NCI-H1694 treated with DMSO at 0.1 percent for 48 hours (cell line): ENCODE measurements at places on chromosomes 1 and 21.

GRCh38 chr1:115705085-115705951 is 63.2 kb downstream of the CASQ2 start:
- DNase-seq, result no peak

GRCh38 chr1:2266301-2266975 is 38.3 kb downstream of the SKI start:
- DNase-seq, result no peak

DNA sequence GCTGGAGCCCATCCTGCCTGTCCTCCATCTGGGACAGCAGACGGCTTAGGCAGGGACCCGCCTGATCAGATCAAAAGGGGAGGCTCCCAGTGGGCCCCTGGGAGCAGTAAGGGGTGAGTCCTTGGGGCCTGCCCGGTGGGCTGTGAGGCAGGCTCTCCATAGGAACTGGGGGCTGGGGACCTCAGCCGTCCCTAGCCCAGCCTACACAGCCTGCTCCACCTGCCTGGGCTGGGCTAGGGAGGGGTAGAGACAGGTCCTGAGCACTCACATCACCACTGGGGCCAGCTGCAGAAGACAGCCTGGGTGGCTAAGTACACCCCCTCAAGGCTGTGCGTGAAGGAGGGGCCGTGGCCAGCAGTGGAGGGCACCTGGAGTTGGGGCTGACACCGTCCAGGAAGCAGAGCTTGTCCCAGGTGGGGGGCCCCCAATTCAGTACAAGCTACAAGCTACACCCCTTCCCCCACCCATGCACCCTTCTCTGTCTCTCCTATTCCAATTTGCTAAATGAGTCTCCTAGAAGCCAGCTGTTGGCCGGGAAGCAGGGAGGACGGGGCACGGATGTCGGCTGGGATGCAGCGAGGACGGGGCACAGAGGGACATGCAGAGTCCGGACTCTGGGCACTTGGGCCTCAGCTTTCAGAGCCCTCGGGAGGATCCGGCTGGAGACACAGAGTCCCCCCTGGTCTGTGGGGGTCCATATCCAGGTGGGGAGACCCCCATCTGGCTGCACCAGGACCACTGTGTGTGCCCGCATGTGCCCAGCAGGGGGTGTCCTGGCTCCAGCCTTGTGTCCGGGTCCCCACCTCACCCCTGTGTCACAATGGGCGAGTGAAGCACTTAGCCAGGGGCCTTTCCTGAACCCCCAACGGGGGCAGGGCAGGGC is 1.7 kb downstream of the ISG15 start:
- no peak for DNase-seq

DNA sequence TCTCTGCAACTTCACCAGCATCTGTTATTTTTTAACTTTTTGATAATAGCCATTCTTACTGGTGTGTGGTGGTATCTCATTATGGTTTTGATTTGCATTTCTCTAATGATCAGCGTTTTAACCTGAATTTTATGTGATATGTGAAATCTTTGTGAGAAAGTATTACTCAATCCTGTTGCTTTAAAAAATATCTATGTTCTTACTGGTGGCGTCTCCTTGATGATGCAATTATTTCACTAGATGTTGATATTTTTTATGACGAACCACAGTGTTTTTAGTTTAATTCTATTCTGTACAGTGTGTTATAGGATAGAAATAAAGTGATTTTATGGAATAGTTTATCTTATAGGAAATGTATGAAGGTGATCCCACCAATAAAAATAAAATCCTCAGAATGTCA is 54.7 kb upstream of the GPR88 start:
- no peak for DNase-seq

DNA sequence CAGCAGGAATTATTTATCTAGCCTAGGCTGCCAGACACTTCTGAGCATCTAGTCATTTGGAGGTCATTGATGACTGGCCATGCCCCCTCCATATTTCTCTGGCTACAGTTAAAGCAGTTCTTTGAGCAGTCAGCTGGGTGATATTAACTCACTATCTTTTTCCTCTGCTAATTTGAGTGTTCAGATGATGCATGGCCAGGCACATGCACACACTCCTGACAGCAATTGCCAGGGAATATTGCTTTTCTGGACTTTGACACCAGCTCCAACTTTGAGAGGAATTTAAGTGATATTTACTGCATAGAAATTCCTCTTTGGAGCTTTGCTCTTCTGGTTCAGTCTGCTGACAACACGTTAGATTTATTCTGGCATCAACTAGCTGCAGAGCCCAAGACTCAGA is 52.6 kb downstream of the CD247 start:
- DNase-seq, result no peak

GRCh38 chr21:40504825-40505224 is 342.1 kb downstream of the DSCAM start:
- no peak for DNase-seq

DNA sequence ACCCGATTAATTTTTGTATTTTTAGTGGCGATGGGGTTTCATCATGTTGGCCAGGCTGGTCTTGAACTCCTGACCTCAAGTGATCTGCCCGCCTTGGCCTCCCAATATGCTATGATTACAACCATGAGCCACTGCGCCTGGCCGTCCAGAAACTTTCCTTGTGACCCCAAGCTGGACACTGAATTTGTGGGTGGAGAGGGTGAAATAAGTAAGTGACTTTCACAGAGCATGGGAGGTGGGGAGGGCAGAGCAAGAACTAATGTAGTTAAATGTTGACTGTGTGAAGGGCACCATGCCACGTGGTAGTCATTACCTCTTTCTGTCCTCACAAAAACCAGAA is 2.7 kb upstream of the UTP11 start:
- no peak for DNase-seq

- DNase-seq, result peak; percentile 92
Observed at GRCh38 chr1:202184750-202185460, 8.7 kb upstream of the LGR6 start.

DNA sequence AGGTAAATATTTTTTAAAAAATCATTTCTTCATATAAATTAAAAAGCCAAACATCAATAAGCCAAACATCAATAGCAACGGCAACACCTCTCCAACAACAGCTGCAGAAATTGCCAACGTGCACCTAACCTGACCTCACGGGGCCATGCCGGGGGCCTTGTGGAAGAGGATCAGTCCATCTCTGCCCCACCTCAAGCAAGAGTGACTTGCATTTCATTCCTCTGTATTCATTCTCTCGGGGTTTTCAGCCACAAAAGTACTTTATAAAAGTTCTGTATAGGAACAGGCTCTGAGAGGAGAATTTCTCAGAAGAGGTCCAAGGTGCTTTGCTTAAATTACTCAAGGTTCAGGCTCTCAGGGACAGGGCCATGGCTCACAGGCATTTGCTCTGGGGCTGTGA is 100.9 kb downstream of the RUNX1 start:
- DNase-seq, result no peak

DNA sequence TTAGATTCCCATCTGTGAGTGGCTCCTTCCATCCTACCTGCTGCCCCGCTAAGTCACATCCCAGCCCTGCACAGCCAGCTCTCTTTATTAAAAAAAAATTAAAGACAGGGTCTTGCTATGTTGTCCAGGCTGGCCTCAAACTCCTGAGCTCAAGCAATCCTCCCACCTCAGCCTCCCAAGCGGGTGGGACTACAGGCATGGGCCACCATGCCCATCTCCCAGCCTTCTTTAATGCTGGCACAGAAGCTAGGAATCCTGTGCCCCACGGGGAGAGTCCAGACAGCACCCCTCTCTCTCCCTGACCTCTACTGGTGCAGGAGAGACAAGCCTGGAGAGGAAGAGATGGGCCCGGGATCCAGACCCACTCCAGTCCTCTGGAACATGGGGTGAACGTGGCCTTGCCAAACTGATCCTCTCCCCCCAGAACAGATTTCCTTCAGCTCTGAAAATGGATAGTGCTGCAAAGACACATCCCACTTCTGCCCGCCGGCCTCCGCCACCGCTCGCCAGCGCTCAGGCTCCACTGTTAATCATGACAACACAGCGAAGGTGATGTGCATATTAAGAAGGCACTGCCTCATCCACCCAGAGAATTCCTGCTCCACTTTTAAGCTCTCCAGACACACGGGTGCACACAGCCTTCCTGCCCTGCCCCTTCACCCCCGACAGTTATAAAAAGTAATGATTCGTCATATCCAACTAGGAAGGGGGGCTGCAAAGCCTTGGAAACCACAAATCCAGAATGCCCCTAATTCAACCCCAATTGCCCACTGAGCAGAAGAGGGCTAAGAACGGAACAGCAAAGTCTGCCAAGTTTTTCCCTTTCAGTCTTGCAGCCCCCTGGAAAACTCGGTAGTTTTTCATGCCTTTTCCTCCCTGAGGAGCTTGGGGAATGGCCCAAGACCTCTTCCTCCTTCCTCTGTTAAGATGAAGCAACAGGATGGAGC is 68.1 kb downstream of the MRPL37 start:
- no peak for DNase-seq

GRCh38 chr1:108050158-108050557 is 85.2 kb upstream of the VAV3 start:
- no peak for DNase-seq

- DNase-seq, result no peak
Observed at GRCh38 chr1:11431941-11432507, 46.9 kb upstream of the DISP3 start.

GRCh38 chr1:36199934-36200741 is 24.1 kb upstream of the THRAP3 start:
- DNase-seq, result no peak

GRCh38 chr1:36160949-36161485 is 5.1 kb downstream of the MAP7D1 start:
- DNase-seq, result no peak

GRCh38 chr21:27688773-27689172 is 721.9 kb upstream of the ADAMTS5 start:
- DNase-seq, result no peak

DNA sequence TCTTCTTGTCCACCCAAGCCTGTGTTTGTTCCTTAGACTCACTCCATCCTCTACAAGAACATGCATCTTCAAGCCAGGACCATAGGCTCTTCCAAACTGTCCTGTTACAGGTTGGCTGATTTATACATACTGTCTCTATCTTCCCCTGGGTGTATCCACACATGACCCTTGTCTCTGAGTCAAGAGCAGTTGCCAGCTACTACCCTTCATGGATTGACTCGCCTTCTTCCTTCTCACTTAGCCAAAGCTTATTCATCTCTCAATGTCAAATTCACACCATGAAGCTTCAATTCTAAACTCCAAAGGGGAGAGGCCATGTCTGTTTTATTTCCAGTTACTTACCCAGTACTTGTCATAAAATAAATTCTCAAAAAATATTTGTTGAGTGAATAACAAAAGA is 64.1 kb upstream of the CACHD1 start:
- no peak for DNase-seq

GRCh38 chr1:77583483-77583882 is 99.0 kb downstream of the ZZZ3 start:
- DNase-seq, result no peak

GRCh38 chr1:31289021-31289420 is 7.6 kb downstream of the SNRNP40 start:
- no peak for DNase-seq

DNA sequence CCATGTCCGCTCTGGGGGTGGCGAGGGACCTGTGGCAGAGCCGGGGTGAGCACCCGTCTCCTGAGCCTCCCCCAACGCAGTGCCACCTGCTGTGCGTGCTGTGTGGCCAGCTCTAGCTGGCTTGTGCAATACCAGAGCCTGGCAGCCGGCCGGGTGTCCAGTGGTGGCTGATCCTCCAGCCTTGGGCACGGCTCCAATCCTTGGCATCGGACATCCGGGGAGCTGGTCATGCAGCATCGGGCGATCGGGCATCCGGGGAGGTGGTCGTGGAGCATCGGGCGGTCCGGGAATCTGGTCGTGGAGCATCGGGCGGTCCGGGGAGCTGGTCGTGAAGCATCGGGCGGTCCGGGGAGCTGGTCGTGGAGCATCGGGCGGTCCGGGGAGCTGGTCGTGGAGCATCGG is 8.1 kb downstream of the SLX9 start:
- no peak for DNase-seq

GRCh38 chr1:168170564-168171508 is 7.9 kb upstream of the TIPRL start:
- no peak for DNase-seq

- DNase-seq, result peak; percentile 35
Observed at GRCh38 chr1:112501810-112502641, 6.7 kb upstream of the WNT2B start.

DNA sequence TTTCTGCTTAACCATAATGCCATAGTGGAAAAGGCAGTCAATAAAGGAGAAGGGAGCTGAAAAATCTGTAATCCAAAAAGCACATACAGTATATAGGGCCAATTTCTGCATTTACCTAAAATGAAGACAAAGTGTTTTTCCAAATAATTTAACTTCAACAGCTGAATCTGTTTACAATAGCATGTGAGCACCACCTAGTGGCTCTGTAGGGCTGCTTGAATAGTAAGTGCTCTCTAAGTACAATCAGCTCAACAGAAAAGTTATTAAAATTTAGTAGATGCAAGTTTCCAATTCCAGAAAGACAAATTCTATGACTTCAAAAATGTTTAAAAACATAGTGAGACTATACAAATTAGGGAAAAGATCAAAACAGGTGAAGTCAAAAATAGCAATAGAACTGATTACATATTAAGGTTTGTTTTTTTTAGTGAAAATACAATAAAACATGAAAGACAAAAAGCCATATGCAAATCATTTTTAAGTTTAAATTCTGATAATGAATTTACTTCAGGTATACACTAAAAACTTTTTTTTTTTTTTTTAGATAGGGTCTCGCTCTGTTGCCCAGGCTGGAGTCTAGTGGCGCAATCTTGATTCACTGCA is 220.0 kb downstream of the SETD4 start:
- DNase-seq, result peak; percentile 70

DNA sequence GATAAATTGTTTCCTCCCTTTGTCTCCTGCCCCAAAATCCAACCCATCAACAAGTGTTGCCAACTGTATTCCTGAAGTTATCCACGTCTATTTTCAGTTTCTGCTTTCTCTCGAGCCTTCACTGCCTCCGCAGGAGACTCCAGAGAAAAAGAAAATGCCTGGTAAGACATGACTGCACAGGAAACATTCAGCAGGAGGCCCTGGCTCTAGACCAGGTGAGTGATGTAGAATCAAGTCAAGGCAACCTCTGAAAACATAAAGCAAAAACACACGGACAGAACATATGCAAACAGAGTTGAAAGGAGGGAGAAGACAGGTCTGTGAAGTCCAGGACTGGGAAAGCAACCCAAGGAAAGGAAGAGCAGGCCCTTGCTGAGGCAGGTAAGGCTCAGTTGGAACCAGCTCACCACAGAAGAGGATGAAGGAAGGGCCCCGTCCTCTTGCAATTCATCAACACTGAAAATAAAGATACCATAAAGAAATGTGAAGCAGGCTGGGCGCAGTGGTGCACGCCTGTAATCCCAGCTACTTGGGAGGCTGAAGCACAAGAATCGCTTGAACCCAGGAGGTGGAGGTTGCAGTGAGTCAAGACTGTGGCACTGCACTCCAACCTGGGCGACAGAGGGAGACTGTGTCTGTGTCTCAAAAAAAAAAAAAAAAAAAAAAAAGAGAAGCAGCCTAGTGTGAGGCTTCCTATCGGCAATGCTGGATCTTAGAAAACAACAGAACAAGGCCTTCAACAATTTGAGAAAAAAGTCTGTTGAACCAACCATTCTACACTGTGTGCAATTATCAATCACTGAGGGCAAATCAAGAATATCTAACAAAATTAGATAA is 8.8 kb downstream of the NOL9 start:
- no peak for DNase-seq
